ENCODE measurements at places on chromosomes 5 and 9.

DNA sequence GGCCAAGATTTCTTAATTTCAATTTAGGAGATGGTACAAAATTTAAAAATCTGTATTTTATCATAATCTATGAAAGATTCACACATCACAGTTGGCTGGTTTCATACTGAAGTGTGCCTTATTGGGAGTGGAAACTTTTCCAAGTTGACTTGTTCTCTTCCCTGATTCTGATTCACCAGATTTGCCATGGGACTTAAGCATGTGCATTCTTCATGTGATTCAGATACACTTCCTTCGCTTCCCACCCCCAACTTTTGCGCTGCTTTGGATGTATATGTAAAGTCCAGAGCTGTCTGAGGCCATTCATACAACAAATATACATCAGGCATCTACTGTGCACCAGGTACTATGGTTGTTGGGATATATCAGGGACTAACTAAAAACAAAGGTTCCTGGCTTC, 34.4 kb downstream of the CPEB4 start:
- H3K27ac ChIP-seq, result peak overlapping the region; percentile 59
- no peak overlapping the region for H3K4me3 ChIP-seq
- no peaks in the 10 kb centered on the region for H3K27me3 ChIP-seq

DNA sequence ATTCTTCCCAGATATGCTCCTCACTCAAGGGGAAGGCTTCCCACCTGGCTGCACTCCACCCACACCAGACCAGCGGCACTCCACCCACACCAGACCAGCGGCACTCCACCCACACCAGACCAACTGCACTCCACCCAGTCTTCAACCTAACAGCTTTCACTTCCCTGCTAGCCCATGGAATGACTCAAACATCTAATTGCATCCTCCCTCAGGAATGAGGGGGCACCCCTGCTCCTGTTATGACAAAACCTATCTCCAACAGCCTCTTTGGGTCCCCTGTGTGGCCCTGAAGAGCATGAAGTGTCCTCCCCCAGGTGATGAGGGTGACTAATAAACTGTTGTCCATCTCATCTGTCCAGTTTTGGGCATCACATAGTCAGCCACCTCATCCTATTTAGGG, 556.6 kb upstream of the TUSC1 start:
- no peak overlapping the region for H3K27ac ChIP-seq
- H3K4me3 ChIP-seq, result no peak overlapping the region
- no peaks in the 10 kb centered on the region for H3K4me1 ChIP-seq
- DNase-seq, result no peak

GRCh38 chr5:140342287-140342686, 4.1 kb downstream of the HBEGF start:
- H3K4me1 ChIP-seq, result peaks cover 25% of the 10 kb centered on the region
- H3K4me3 ChIP-seq, result no peak overlapping the region
- H3K27ac ChIP-seq, result peak overlapping the region; percentile 45
- no peaks in the 10 kb centered on the region for H3K27me3 ChIP-seq
- H3K36me3 ChIP-seq, result no peaks in the 10 kb centered on the region
- DNase-seq, result no peak

DNA sequence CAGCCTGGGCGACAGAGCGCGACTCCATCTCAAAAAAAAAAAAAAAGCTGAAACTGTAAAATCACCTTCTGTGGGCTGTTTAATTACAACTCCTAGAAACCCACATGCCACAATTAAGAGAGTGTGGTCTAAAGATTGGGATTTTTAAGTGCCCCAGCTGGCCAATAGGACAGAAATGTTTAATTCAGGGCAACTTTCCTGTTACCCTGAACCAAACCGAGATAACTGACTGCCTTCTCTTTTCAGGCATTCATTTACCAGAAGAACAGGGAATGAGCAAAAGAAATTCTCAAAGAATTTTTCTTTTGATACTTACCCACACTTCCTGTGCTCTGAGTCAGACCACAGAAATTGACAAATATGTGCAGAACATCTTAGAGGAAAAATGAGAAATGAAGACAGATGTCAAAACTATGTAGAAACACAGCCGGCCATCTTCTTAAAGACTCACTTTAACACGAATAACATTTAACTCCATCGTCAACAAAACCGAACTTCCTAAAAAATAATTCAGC, 221.3 kb upstream of the DAPK1 start:
- no peaks in the 10 kb centered on the region for H3K36me3 ChIP-seq
- H3K27me3 ChIP-seq, result no peaks in the 10 kb centered on the region
- H3K4me3 ChIP-seq, result no peak overlapping the region
- H3K4me1 ChIP-seq, result no peaks in the 10 kb centered on the region
- no peak for DNase-seq

GRCh38 chr5:111385970-111386831, 126.1 kb downstream of the STARD4 start:
- no peaks in the 10 kb centered on the region for H3K27me3 ChIP-seq
- no peaks in the 10 kb centered on the region for H3K36me3 ChIP-seq
- H3K27ac ChIP-seq, result no peak overlapping the region
- H3K4me1 ChIP-seq, result no peaks in the 10 kb centered on the region
- no peak for DNase-seq
- no peak overlapping the region for H3K4me3 ChIP-seq

DNA sequence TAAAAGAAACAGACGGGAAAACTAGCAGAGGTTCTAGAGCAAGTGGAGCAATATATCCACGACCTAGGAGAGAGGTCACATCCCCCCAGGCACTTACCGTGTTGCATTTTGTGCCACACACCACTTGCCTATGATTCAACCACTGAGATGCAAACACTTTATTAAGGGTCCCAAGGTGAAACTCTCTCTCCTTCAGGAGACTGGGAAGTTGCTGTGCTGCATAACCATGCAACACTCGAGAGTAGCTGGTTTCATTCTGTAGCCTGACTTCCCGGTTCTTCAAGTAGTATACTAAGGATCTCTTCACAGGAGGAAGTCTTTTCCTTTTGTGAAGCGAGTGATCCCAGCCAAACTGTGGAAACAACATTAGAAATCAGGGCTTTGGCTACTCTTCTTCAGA, 1.6 kb downstream of the DCAF12 start:
- H3K4me1 ChIP-seq, result peaks cover 12% of the 10 kb centered on the region
- H3K27me3 ChIP-seq, result no peaks in the 10 kb centered on the region
- no peak for DNase-seq
- peak overlapping the region; percentile 88 for H3K4me3 ChIP-seq
- no peaks in the 10 kb centered on the region for H3K36me3 ChIP-seq
- H3K27ac ChIP-seq, result peak overlapping the region; percentile 93

GRCh38 chr9:84781458-84781857, 111.9 kb downstream of the NTRK2 start:
- H3K27ac ChIP-seq, result no peak overlapping the region
- H3K27me3 ChIP-seq, result no peaks in the 10 kb centered on the region
- no peaks in the 10 kb centered on the region for H3K4me1 ChIP-seq
- H3K4me3 ChIP-seq, result no peak overlapping the region
- DNase-seq, result no peak

- no peak overlapping the region for H3K4me3 ChIP-seq
- H3K36me3 ChIP-seq, result no peaks in the 10 kb centered on the region
- DNase-seq, result no peak
- H3K27ac ChIP-seq, result no peak overlapping the region
- H3K4me1 ChIP-seq, result no peaks in the 10 kb centered on the region
Measured at GRCh38 chr9:36535107-36535506, 37.6 kb upstream of the MELK start.

- no peak overlapping the region for H3K27ac ChIP-seq
- no peak overlapping the region for H3K4me3 ChIP-seq
- DNase-seq, result no peak
- H3K27me3 ChIP-seq, result no peaks in the 10 kb centered on the region
- no peaks in the 10 kb centered on the region for H3K36me3 ChIP-seq
Measured at GRCh38 chr9:81552581-81552991, 136.8 kb downstream of the TLE1 start.

- no peak overlapping the region for H3K27ac ChIP-seq
- DNase-seq, result no peak
- no peaks in the 10 kb centered on the region for H3K27me3 ChIP-seq
- H3K4me3 ChIP-seq, result no peak overlapping the region
- H3K4me1 ChIP-seq, result no peaks in the 10 kb centered on the region
- H3K36me3 ChIP-seq, result no peaks in the 10 kb centered on the region
Measured at GRCh38 chr5:14956423-14957046, 85.0 kb upstream of the ANKH start.

DNA sequence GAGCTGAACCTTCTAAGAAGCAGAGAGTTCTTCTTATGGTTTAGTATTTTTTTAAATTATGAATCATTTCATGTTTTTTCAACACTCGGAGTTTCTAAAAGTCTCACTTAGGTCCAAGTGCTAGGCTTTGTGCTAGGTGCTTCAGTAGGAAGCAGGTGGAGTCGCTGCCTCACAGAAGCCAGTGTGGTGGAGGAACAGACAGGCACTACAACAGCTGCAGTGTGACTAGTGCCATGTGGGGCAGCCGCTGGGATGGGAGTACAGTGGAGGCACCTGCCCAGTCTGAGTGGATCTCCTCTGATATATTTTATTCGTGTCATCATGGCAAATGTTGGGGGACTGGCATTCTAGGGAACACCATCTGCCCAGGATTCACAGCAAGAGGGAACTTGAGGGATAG, 15.3 kb downstream of the PCDHGC5 start:
- no peaks in the 10 kb centered on the region for H3K27me3 ChIP-seq
- no peak overlapping the region for H3K27ac ChIP-seq
- no peak for DNase-seq
- no peaks in the 10 kb centered on the region for H3K36me3 ChIP-seq
- H3K4me3 ChIP-seq, result no peak overlapping the region

DNA sequence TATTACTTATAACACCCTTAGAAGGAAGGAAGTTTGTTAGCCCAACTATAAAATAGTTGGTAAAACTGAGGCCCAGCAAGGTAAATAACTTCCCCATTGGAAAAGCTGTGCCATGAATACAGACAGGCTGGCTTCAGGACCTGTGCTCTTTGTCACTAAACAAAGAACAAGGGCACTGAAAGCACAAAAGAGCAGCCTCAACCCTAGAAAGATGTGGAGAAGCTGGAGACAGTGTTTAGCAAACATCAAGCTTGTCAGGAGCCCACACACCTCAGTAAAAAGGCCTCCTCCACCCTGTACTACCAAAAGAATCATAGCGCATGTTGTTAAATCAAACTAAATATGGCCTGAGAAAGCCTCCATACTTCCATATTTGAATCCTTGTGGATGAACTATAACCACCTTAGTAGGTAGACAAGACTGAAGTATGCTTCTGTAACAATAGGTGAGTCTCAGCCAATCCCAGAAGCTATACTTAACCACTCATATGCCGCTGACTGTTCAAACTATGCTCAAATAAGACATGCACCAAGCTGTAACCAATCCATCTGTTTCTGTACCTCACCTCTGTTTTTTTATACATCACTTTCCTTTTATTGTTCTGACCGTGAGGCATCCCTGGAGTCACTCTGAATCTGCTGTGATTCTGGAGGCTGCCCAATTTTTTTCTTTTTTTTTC, 18.4 kb upstream of the SCGB3A2 start:
- no peak for DNase-seq
- no peaks in the 10 kb centered on the region for H3K27me3 ChIP-seq
- no peak overlapping the region for H3K4me3 ChIP-seq
- no peaks in the 10 kb centered on the region for H3K4me1 ChIP-seq

GRCh38 chr9:98074115-98074990, 17.8 kb downstream of the NANS start:
- no peak overlapping the region for H3K4me3 ChIP-seq
- DNase-seq, result peak; percentile 82
- H3K36me3 ChIP-seq, result no peaks in the 10 kb centered on the region

- no peak overlapping the region for H3K27ac ChIP-seq
- DNase-seq, result no peak
- no peaks in the 10 kb centered on the region for H3K4me1 ChIP-seq
- H3K36me3 ChIP-seq, result no peaks in the 10 kb centered on the region
- no peaks in the 10 kb centered on the region for H3K27me3 ChIP-seq
- no peak overlapping the region for H3K4me3 ChIP-seq
Measured at GRCh38 chr5:42656651-42657015, 100.0 kb upstream of the CCDC152 start.
